ENCODE measurements at places on chromosomes 13 and 19.

GRCh38 chr19:4897146-4897545, 5.5 kb downstream of the ARRDC5 start:
- no peak for DNase-seq

- no peak for DNase-seq
These were observed 14.5 kb upstream of the ATP11A start for GRCh38 chr13:112675366-112675756.

DNA sequence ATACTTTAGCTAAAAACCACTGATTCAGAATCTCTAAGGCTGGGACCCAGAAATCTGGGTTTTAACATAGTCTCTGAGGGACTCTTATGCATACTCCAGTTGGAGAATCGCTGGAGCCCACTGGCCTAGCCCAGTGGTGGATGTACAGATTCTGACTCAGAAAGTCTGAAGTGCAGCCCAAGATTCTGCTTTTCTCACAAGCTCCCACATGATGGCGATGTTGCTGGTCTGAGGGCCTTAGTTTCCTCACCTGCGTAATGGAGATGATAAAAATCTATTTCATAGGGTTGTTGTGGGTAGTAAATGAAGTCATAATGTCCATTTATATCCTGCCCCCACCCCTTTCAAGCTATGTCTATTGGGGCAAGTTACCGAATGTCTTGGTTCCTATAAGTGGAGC, 7.7 kb upstream of the CDADC1 start:
- DNase-seq = peak; percentile 28

DNA sequence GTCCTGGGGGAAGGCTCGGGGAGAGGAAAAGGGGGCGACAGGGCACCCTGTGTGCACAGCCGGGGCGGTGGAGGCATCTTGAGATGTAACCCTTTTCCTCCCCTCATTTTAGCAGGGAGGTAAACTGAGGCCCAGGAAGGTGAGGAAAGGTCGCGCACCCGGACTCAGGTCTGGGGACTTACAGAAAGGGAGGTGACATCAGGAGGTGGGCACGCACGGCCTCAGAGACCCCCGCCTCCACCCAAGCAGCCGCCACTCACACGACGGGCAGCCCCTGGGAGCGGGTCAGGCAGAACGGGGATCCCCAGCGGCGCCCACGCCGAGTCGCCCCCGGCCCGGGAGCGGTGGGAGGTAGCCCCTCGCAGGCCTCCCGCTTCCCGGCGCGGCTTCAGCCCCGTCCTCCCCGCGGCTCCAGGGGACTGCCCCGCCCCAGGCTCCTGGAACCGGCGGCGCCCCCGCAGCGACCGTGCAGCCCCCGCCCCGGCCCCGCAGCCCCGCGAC, 477 bp downstream of the PIP5K1C start:
- no peak for DNase-seq

- DNase-seq = no peak
These were observed 66.8 kb upstream of the MED4 start for GRCh38 chr13:48161530-48162179.

DNA sequence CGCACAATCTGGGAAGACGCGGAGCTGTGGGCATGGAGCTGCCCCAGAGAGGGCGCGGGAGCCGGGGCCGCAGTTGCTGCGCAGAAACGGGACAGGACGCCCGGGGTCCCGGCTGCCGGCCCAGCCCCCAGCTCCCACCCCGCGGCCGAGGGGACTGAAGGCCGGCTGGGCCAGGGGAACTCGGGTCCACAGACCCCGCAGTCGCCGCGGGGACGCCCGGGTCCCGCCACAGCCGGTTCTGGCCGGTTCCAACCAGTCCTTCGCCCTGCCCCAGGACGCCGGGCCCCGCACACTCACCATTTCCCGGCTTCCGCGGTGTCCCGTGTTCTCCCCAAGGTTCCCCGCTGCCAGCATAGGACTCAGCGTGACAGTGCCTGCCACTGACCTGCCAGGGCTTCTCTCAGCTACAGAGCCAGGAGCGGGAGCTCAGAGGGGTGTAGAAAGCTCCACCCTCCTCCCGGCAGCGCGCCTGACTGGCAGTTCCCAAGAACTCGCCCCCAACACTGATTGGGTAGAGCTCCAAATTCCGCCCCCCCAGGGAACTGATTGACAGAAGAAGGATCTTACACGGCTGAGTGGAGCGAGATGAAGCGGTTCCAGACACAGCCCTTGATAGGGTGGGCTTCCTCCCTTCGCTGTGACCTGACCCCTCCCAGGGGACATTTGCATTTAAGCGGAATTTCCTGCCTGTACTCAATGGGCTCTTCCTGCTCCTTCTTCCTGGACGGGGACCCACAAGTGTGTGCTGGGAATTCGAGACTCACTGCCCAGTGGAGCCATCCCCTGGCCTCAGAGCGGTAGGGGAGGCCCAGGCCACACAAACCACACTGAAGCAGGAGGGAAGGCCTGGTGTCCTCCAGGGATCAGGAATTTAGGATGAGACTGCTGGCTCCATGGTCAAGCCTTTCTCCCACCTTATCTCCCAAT, at the start of gene ZNF442:
Gene ZNF442, minus strand, starts transcription at position 448 of the 927 bp plus-strand sequence. CDS start 2,052 bp downstream, outside the sequence.
- peak; percentile 81 for DNase-seq

- DNase-seq = no peak
These were observed at the start of gene TRPM4 for GRCh38 chr19:49157445-49158224. Gene TRPM4 (plus strand): TSS chr19:49157792. CDS start chr19:49157867, 75 bp downstream.

GRCh38 chr13:48040049-48040448, 2.5 kb downstream of the NUDT15 start:
- no peak for DNase-seq

DNA sequence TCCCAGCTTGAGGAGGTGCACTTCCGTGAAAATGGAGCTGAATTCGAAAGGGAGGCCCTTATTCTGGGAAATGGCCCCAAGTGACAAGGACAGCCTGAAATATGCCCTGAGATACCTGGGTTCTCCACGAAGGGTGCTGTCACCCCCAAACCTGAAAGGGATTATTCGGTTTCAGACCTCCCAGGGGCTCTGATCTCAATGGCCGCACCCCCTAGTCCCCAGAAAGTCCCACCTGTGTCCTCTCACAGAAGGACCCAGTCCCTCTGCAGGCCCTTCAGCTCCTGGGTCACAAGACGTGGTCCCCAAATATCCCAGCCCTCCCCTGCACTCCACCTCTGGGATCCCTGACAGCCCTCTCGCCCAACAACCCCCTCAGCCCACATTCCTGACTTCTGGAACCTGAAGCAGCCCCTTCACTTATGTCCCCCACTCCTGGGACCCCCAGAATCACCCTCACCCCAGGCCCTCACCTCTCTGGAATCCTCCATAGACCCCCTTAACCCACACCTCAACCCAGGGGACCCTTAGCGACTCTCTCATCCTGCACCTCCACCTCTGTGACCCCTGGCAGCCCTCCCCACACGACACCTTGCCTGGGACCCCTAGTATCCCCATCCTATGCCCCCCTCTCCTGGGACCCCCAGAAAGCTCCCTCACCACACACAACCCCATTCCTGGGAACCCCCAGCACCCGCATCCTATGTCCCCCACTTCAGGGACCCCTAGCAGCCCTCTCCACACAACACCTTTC, 606 bp downstream of the SYNGR4 start:
- no peak for DNase-seq

- no peak for DNase-seq
These were observed 244.6 kb downstream of the B3GLCT start for GRCh38 chr13:31444266-31444856.

DNA sequence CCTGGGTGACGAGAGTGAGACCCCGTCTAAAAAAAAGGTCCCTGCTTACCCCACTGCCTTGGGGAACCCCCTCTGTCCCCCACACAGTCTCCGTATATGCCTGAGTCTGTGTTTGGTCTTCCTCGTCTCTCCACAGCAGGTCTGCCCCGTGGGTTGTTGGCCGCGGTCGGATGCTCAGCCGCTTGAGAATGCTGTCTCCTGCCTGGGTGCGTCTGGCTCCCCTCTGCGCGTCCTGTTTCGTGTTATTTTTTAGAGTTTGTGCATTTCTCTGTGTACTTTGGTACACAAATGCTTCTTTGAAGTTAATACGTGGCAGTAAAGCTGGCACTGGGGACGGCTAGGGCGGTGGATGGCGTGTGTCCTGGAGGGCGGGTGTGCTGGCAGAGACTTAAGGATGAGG, 34.9 kb downstream of the KDM4B start:
- no peak for DNase-seq

- DNase-seq = no peak
These were observed 4.0 kb upstream of the TSPAN16 start for GRCh38 chr19:11291991-11292390.

- DNase-seq = no peak
These were observed 147.7 kb upstream of the VSTM2B start for GRCh38 chr19:29378126-29378525.

GRCh38 chr13:42113478-42113877, 65.0 kb downstream of the DGKH start:
- DNase-seq = no peak

- DNase-seq = no peak
These were observed 23.5 kb downstream of the ZNF544 start for GRCh38 chr19:58252102-58252685.

DNA sequence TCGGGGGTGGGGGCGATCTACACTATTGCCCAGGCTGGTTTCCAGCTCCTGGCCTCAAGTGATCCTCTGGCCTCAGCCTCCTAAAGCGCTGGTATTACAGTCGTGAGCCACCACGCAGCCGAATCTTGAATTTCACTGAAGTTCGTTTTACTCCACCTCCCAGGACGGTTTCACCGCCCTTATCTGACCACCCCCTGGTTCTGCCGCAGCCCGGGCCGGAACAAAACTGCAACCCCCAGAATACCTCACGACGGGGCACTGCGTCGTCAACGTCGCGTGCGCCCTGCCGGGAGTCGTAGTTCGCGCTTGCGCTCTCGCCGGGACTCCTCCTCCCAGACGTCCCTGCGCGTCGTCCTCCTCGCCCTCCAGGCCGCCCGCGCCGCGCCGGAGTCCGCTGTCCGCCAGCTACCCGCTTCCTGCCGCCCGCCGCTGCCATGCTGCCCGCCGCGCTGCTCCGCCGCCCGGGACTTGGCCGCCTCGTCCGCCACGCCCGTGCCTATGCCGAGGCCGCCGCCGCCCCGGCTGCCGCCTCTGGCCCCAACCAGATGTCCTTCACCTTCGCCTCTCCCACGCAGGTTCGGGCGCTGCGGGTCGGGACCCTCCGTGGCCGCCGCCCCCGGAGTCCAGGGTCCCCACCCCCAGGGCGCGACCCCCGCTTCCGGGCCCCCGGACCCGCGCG, at the start of gene ATP5F1D:
Gene ATP5F1D, plus strand, starts transcription at position 335 of the 679 bp plus-strand sequence. Its CDS starts 100 bp downstream, at position 435.
- DNase-seq = peak; percentile 87

DNA sequence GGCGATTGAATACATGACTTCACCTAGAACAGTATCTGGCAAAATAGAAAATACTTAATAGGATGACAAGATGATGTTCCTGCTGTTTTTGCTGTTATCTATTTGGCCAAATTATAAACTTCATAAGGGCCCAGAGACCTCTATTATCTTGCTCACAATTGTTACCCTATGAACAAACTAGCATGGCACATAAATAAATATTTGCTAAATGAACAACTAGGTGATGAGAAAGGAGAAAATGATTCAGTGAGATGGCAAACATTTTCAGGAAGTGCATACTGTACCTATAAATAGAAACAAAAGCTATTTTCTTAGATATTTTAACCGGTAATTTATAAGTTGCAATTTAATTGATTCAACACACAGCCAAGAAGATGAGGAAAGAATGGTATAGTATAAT, 78.4 kb downstream of the FAM216B start:
- DNase-seq = no peak

GRCh38 chr13:45231722-45232121, 30.9 kb upstream of the KCTD4 start:
- DNase-seq = no peak

DNA sequence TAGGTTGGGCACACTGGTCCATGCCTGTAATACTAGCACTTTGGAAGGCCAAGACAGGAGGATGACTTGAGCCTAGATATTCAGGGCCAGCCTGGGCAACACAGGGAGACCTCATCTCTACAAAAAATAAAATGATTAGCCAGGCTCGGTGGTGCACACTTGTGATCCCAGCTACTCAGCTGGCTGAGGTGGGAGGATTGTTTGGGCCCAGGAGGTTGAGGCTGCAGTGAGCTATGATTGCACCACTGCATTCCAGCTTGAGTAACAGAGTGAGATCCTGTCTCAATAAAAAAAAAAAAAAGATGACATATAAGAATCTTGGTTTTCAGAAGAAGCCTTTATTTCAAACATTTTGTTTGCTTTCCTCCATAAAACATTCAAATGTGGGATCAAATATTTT, 178.0 kb downstream of the LIG4 start:
- DNase-seq = no peak

GRCh38 chr19:51389143-51389542, 1.2 kb downstream of the C19orf84 start:
- DNase-seq = no peak

GRCh38 chr13:89315287-89315686, 1644.1 kb downstream of the SLITRK5 start:
- DNase-seq = no peak

- DNase-seq = no peak
These were observed 56.4 kb upstream of the MRI1 start for GRCh38 chr19:13707915-13708314.

GRCh38 chr13:28449826-28450773, 44.8 kb downstream of the FLT1 start:
- no peak for DNase-seq

DNA sequence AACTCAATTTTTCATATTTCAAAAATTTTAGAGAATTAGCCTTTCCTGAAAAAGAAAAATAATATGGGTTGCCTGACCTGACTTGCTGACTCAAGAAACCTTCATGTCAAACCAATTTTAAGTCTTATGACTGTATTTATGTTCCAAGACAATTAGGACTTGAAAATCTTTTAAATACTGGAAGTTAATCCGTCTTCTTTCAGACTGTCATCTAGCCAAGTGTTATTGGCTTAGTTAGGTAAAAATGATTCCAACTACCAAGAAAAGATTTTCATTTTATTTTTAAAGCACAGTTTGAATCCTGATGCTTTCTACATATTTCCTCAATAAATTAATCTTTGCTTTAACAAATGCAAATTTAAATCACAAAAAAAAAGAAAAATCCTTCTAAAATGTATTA, 337.6 kb downstream of the SLITRK6 start:
- DNase-seq = no peak

DNA sequence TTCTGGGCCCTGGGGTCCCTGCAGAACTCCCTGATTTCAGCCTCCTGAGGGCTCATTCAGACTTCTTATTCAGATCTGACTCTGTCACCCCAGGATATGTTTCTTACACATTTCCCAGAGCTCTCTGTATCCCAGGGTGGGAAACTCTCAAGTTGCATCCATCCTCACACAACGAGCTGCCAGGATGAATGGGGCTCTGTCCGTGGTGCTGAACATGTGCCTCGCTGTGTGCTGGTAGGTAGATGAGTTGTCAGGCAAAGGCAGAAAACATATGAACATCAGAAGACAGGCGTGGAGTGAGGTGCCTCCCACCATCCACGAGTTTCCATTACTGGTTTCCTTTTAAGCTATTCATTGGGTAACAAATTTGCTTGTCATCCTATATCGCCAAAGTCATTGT, 11.4 kb upstream of the IGFL1 start:
- no peak for DNase-seq

GRCh38 chr13:29159871-29160270, 339.7 kb downstream of the MTUS2 start:
- no peak for DNase-seq

GRCh38 chr13:99086267-99087097, 108.6 kb upstream of the DOCK9 start:
- peak; percentile 76 for DNase-seq

GRCh38 chr13:37382146-37382545, 216.4 kb downstream of the POSTN start:
- no peak for DNase-seq
